CD4-positive, alpha-beta T cell treated with Interleukin-15 for 1 hour (primary cell): ENCODE measurements at places on chromosomes 3 and 15.

DNA sequence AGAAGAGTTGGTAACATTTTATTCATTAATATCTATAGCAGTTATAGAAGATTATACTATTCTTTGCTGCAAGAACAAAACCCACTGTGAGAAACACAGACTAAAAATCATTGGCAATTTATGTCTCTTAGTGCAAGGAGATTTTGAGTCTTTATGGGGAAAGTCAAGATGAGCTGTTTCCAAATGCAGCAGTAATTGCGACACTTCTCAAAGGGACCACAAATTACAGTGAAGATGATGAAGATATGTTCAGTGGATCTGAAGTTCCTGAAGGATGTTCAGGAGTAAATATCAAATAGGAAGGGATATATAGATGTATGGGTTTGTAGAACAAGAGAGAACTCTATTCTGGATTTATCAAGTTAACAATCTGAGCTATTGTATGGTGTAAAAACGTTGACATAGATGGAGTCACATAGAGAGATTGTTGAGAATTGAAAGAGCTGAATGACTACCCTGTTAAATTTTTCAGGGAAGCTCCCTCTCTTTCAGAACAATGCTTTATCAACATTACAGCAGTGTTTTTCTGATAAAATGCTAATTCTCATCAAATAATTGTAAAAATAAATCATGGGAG, 71.8 kb downstream of the DTWD1 start:
- DNase-seq = no peak

DNA sequence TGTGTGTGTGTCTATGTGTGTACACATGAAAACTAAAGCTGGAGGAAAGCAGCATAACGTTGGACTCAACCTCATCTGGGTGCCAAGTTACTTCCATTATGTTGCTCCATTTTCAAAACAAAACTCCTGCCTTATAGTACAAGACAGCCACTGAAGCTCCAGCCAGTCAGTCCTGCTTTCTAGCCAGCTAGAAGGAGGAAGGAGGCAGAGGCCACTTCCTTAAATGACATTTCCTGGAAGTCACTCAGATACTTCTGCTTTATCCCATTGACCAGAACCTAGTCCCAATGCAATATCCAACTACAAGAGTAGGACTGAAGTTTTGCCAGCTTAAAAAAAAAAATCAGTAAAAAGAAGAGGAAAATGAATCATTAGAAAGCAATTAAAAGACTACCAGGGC, 31.7 kb downstream of the CADPS start:
- no peak for DNase-seq

- no peak for DNase-seq
Observed at GRCh38 chr3:197417441-197417840, 119.0 kb upstream of the DLG1 start.

DNA sequence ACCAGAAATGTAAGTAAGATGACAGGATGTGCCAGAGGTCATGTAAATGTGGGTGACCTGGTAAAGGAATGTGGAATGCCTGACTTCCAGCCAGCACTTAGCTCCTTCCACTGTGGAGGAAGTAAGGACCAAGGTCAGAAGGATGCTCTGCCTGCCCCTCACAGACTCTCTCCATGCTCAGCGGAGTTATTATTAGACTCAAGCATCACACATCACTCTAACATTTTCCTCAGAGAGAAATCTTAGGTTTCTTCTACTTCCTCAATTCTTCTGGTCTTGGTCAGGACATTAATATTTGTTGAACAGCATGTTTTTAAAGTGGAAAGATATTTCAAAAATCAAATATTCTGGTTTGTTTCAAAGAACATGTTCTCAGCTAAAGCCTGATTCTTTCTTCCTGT, 231.4 kb upstream of the WNT5A start:
- DNase-seq = no peak

- DNase-seq = no peak
Observed at GRCh38 chr3:71393093-71393492, 190.4 kb downstream of the FOXP1 start.

GRCh38 chr15:25711164-25711563, 152.0 kb downstream of the ATP10A start:
- no peak for DNase-seq

- no peak for DNase-seq
Observed at GRCh38 chr15:73321496-73322450, 47.0 kb downstream of the HCN4 start.

- no peak for DNase-seq
Observed at GRCh38 chr3:121269389-121269788, 276.4 kb downstream of the POLQ start.

DNA sequence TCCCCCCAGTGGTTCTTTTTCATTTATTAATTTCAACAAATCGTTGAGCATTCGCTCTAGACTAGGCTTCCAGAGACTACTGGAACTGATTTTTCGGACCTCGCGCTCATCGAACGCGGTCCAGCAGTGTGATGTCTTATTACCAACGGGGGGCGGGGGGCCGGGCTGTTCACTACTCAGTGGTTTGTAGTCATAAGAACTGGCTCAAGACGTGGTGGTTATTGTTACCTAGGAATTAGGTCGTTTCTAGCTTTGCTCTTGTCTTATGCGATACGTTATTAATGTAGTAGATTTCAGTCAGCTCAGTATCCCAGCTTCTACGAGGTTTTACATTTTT, 858 bp downstream of the RBM5 start:
- DNase-seq = no peak

- no peak for DNase-seq
Observed at GRCh38 chr3:165158011-165158410, 38.2 kb downstream of the SLITRK3 start.

GRCh38 chr3:127884041-127884440, 31.0 kb upstream of the KBTBD12 start:
- DNase-seq = no peak

DNA sequence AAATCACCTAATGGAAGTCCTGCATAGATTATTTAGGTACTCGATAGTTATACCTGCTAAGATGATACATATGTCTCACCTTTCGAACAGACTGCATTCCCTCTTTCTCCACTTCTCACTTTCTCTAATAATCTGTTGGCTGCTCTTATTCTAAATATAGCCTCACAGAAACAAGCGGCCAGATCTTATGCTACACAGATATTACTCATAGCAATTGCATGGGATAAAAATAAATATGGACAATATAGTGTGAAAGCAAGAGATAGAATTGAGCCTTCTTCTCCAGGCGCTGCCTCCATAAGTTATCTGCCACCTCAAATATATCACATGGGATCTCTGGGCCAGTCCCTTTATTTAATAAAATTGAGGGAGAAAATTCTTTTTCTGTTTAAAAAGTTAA, 29.5 kb upstream of the TGFBR2 start:
- no peak for DNase-seq

DNA sequence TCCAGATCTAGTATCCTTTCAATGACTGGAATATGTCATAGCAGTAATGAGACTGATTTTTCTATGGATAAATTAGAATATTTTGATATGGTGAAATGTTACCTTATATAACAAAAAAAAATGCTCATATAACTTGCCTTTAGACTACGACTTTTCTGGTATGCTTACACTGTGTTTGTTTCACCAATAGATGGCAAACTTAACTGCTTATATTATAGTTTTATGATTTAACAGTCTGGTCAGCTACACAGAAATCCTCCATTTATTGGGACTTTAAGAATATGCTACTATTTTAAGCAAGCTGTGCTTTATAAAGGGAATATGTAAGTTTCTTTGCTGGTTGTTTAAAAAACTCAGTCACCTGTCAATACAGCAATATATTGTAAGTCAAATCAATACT, 205.6 kb downstream of the VGLL3 start:
- no peak for DNase-seq

DNA sequence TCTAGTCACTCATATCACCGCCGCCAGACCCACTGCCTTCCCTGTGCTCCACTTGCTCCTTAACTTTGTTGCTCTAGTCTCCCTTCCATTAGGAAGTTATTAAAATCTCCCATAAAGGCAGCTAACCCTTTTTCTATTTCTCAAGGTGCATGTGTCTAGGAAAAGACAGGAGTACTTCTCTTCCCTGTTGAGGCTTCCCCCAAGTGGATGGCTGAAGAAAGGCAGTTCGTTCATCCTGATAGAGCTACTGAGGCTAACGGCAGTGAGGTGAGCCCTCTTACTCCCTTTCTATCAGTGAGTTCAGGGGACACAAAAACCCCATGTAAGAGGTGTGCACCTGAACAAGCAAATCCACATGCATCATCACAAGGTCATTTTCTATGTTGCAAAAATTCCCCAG, 397.8 kb downstream of the IGSF11 start:
- DNase-seq = no peak

DNA sequence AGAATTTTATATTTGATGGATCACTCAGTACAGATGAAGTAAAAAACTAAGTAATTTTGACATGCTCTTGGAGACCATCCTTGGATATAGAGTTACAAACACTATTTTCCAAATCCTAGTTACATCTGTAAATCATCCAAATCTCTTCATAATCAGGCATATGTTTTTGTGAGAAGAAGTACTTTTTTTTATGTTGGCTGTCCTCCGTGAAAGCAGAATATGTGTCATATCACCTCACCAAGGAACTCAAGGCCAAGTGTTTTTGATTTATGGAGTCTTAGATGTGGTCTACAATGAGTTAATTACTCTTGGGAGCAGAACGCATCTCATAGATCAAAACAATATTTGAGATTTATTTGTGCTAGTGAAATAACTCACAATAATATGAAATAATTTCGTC, 416.5 kb upstream of the TGFBR2 start:
- no peak for DNase-seq

DNA sequence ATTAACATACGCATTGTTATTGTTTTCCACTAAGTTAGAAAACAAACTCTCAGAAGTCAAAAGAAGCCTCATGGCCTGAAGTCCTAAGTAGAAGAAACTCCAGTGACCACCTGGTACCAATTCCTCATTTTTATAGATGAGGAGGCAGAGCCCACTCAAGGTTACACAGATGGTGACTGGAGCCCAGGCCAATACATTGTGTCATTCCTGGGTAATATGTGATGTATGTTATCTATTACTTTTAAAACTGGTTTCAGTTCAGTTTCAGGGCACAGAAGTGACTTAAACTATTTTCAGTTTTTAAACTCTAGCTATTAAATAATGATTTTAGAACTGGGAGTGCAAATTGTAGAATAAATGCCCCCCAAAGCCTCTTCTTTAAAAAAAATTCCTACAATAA, 66.7 kb upstream of the STXBP5L start:
- DNase-seq = no peak

DNA sequence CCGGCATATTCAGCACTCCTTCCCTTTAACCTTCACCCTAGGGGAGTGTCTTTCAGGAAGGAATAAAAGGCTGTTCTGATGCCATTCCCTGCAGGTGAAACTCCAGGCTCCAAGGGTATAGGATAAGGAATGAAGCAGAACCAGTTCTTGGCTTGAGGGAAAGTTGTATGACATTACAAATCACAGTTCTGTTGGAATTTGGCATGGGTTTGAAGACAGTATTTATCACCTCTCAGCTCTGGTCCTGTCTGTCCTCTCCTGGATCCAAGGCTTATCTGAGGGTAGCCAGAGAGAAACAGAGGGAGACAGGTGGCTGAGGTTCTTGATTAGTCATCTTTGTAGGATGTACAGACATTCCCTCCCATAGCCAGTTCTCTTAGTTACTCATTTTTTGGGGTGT, 37.1 kb downstream of the RAB11A start:
- DNase-seq = no peak

- DNase-seq = no peak
Observed at GRCh38 chr3:42876940-42877720, 1.5 kb upstream of the CYP8B1 start.

- no peak for DNase-seq
Observed at GRCh38 chr15:80755885-80756284, 23.3 kb upstream of the CEMIP start.

DNA sequence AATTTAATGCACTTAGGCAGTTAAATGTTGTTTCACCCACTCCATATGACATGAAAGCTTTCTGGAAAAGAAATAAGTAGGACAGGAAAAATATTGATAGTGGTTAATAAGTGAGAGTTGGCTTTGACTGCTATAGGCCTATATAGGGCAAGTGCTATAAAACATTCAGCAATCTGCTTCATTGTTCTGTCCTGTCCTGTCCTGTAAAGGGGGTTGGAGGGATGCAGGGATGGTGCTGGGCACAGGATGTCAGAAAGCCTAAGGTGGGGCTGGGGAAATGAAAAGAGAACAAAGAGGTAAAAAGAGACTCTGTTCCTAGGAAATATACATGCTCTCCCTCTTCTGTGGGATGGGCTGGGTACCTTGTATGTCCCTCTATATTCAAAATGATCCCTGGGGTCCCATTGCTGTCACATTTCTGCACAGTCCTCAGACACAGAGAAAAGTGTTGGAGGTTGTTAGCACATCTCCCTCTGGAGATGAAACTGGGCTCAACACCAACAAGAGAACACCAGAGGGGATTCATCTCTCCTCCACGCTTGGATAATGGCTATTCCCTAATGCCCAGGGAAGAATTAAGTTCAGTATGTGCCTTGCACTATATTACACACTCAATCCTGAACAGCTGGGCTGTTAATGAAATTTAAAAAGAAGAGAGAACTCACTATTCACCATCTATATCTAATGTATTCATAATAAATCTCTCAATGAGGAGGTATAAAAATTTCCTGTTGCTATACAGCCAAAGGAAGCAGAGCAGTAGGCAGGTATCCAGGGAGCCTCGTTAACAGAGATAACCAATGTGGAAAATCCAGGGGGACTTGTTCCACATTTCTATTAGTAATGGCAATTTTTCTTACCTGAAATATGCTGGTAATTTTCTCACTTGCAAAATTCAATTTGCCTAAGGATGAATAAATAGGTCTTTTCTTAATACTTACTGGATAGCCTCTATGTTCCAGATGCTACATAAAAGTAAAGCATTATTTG, 108.1 kb upstream of the ZBED2 start:
- DNase-seq = no peak

GRCh38 chr3:18223571-18223970, 201.6 kb downstream of the SATB1 start:
- peak; percentile 50 for DNase-seq
